ENCODE measurements at places on chromosomes 2 and 18. TPM values are rescaled to one million over a fixed set of nuclear protein-coding genes. Genes with fewer than 3 reads are reported as not detected.

The SH3BP4 gene
- 23.3 TPM for polyA plus RNA-seq

The ANKRD30BL gene
- polyA plus RNA-seq = not detected

The CFAP65 gene
- polyA plus RNA-seq = 0.06 TPM

GRCh38 chr18:48740068-48740440 lies 201.2 kb downstream of the CTIF start:
- DNase-seq = no peak

DNA sequence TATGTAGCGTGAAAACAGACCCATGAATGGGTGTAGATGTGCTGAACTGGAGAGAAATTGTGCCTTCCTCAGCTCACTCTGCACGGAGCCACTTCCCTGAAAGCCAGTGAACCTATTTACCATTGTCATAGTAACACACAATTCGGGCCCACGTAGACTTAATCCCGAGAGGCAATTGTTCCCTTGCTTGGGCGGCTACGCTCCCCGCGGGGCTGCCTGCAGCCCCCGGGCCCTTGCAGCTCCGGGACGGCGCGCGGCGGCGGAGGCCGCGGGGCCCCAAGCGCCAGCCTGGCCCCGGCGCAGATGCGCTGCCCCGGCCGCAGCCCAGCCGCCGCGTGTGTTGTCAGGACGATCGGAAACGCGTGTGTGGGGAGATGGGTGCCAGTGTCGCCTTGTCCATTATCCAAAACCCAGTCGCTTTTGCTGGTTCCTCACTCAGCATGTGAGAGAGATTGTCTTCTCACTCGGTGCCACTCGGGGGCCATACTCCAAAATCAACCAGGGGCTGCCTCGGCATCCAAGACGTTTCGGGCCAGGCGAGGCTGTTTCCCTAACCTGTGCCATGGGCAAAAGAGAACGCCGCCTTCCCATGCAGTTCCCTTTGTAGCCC lies 17.9 kb upstream of the LRRTM1 start:
- peak; percentile 10 for DNase-seq
